ENCODE measurements at places on chromosomes 16 and 17. TPM values are rescaled to one million over a fixed set of nuclear protein-coding genes. Genes with fewer than 3 reads are reported as not detected.
A peak's percentile ranks its signal among the peaks of the same experiment; 100 is the strongest.

PDE6G gene
- total RNA-seq = not detected

GRAP gene
- 3.7 TPM for total RNA-seq

HS3ST3A1 gene
- total RNA-seq = 4.4 TPM

FBXW10B gene
- 0.69 TPM for total RNA-seq

COQ9 gene
- 79.2 TPM for total RNA-seq

SLC6A2 gene
- total RNA-seq = 0.89 TPM

PTX4 gene
- not detected for total RNA-seq

C17orf107 gene
- 4.7 TPM for total RNA-seq

PDIA2 gene
- total RNA-seq = 10.5 TPM

DNA sequence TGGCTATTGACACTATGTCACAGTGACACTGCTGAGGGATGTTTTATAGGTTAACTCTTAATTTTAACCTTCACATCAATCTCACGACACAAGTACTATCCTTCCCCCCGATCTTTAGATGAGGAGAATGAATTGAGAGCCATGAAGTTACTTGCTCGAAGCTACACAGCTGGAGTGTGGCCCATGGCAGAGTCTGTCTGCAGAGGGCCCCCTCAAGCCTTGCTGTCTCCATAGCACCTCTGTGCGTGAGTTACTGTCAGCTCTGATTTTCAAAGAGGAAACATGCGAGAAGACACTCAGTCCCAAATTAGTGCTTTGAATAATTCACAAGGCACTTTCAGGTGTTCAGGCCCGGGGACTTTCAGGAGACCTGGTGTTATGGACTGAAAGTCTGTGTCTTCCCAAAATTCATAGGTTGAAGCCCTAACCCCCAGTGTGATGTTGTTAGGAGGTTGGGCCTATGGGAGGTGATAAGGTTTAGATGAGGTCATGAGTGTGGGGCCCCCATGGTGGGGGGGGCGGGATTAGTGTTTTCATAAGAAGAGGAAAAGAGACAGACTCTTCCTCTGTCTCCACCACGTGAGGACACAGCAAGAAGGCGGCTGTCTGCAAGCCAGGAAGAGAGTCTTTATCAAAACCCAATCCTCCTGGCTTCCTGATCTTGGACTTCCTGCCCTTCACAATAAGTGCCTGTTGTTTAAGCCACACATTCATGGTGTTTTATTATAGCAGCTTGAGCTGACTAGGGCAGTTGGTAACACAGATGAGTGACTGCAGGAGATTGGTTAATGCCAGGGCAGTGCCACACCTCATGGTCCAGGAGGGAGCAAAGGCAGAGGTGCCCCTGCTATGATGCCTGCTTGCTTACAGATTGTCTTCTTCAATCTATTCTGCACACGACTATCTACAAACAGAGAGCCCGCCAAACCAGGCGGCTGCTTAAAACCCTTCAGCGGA lies 281.8 kb downstream of the HAPSTR1 start:
- no peak for DNase-seq

DNA sequence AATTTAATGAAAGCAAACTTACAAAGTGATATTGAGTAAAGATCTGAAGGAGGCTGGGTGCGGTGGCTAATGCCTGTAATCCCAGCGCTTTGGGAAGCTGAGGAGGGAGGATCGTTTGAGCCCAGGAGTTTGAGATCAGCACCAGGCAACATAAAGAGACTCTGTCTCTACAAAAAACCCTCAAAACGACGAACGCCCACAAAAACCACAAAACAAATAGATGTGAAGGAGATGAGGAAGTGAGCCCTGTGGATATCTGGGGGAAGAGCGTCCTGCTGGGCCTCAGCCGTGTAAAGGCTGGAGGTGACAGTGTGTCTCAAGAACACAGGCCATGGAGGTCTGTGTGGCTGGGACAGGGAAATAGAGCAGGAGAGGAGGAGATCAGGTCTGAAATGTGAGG lies 68.8 kb downstream of the ITFG1 start:
- DNase-seq = no peak

GRCh38 chr16:88597856-88598491 lies 27.8 kb downstream of the ZC3H18 start:
- no peak for DNase-seq

- DNase-seq = no peak
Observed at GRCh38 chr17:34447406-34447805, 84.4 kb upstream of the CCL1 start.

DNA sequence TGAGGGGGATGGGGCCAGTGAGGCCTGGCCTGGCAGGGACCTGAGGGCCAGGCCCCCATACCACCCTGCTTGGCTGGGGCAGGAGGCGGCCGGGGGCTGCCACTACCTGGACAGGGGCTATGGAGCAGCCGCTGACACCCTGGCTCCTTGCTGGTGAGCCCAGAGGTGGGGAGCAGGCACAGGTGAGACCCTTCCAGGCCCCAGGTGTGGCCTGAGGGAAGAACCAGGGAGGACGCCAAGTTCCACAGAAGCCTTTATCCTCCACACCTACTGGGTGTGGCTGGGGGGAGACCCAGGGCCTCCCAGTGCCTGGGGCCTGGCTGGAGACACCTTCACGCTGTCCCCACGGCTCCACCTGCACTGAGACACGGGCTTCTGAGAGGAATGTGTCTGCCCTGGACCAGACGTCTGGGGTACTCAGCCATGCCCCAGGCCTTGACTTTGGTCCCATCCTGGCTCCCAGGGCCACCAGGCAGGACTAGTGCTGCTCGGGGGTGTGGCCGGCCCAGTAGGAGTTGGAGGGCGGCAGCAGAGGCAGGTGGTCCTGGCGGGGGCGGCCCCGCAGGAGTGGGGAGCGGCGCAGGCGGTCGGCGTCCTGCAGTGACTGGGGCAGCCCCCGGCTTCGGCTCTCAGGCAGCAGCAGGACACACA lies 4.7 kb downstream of the SLC22A31 start:
- no peak for DNase-seq

DNA sequence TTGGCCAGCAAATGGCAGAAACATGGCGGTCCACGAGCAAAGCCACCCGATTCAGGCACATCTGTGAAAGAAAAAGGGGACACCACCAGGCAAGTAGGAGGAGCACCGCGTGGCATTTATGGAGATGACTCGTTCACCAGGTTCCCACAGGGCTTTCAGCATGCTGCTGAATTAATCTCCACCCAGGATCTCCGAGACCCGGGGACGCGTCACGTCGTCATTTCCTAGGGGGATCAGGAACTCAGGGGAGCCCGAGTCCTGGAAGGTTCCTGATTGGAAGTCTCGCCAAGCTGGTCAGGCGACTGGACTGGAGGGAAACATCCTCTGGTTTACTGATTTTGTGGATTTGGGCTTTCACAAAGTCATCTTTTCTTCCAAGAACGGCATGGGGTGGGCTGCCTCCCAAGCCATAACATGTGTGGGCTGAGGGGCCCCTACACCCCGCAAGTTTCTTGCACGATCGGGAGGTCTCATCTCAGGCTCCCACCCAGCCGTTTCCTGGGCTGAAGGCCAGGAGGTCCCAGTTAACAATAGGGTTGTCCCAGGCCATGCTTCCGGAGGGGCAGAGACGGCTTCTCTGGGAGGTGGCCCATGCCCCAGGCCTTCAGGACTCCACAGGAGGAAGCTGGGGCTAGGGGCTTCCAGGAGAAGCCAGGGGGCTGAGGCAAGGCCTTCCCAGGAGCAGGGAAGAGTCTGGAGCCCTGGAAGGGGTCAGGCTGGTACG lies 645 bp downstream of the DNAH17 start:
- DNase-seq = no peak

DNA sequence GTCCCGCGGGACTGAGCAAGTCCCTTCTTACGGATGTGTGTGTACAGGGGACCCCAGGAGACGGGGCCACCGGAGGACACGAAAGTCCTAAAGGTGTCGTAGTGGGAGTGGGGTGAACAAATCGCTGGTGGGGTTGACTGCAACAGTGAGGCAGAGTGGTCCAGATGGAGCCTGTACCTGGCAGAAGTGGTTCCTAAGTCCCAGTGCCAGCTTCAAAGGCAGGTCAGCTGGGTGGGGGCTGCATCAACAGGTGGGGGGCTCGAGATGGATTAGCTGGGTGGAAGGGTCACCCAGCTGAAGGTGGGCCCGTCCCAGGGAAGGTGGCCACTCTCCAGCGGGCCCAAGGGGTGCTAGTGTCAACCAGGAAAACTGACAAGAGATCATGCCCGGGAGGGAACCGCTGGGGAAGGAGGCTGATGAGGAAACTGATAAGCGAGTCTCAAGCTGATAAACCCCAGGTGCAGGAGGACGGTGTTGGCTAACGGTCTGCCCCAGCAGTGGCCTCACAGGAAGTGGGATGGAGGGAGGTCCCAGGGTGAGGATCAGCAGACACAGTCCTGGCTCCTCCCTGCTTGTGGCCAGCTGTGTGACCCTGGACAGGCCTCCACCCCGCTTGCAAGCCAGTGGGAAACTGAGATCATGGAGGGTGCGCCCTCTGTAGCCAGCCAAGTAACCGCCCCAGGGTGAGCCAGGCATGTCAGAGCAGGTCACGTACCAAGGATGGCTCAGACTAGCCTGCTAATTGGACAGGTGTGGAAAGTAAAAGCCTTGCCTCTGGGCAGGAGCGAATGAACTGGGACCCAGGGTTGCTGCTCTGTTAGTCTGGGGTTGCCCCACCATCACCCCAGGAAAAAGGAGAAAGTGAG lies 1.0 kb downstream of the ORAI3 start:
- DNase-seq = no peak

DNA sequence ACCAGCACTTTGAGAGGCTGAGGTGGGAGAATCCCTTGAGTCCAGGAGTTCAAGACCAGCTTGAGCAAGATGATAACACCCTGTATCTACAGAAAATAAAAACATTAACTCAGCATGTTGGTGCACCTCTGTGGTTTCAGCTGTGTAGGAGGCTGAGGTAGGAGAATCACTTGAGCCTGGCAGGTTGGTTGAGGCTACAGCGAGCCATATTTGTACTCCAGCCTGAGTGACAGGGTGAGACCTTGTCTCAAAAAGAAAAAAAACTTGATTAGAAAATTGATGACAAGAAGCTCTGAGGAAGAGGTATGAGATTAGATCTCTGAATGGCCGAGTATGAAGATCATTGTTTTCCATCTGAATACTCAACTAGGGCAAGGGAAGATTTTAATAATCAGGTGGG lies 31.0 kb downstream of the SCPEP1 start:
- no peak for DNase-seq

DNA sequence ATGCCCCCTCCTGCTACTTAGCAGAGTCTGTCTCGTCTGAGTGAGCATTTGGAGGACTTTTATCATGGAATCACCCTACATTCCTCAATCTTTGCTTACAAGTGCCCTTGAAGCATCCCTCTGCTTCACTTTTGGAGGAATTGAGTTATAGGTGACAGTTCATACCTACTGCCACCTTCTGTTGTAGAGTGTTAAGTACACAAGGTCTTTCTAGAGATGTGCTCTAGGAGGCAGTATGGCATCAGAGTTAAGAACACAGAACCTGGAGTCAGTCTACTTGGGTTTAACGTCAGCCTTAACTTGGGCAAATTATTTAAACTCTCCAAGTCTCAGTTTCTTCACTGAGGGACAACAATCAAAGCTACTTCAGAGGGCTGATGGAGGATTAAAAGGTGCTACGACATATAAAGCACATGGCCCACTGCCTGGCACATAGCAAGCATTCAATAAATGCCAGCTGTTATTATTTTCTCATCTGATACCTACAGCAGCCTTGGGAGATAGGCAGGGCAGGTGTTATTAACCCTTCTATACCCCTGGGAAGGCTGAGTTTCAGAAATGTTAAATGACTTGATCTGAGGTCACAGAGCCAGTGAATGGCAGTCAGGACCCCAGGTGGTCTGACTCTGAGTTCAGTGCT lies 62.2 kb downstream of the UTP18 start:
- no peak for DNase-seq

DNA sequence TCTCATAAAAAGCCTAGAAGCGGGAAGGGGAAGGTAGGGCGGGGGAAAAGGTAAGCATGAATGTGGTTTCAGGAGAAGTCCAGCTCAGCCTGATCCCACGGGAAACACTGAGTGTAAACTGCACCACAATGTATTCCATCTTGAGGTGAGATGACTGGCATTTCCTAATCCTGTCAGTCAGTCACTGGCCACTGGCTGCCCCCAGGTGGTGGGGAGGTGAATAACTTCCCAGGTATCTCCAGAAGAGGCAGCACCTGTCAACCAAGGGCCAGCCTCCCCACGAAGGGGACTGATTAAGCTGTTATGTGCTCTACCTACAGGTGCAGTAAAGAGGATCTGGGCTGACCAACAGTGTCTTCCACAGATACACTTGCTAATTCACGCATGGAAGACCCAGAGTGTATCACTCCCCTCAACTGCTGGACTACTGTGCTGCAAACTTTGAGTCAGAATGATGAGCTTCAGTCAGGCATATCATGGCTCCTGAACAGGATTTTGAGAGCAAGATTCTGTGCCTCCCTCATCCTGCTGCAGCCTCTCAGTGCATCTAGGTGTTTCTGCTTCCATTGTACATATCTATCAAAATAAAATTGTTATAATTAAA lies 108.5 kb upstream of the CCL2 start:
- no peak for DNase-seq

DNA sequence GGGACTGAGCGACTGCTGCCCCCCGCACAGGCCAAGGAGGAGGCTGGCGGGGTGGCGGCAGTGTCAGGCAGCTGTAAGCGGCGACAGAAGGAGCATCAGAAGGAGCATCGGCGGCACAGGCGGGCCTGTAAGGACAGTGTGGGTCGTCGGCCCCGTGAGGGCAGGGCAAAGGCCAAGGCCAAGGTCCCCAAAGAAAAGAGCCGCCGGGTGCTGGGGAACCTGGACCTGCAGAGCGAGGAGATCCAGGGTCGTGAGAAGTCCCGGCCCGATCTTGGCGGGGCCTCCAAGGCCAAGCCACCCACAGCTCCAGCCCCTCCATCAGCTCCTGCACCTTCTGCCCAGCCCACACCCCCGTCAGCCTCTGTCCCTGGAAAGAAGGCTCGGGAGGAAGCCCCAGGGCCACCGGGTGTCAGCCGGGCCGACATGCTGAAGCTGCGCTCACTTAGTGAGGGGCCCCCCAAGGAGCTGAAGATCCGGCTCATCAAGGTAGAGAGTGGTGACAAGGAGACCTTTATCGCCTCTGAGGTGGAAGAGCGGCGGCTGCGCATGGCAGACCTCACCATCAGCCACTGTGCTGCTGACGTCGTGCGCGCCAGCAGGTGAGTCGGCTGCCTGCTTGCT lies 5.6 kb upstream of the TMEM88 start:
- DNase-seq = no peak

- DNase-seq = peak; percentile 41
Observed at GRCh38 chr16:56632156-56632847, at the start of gene MT1M. Gene MT1M (plus strand): TSS chr16:56632659. CDS start chr16:56632732, 73 bp downstream.

- no peak for DNase-seq
Observed at GRCh38 chr17:49496183-49496866, 1.2 kb downstream of the NGFR start.

DNA sequence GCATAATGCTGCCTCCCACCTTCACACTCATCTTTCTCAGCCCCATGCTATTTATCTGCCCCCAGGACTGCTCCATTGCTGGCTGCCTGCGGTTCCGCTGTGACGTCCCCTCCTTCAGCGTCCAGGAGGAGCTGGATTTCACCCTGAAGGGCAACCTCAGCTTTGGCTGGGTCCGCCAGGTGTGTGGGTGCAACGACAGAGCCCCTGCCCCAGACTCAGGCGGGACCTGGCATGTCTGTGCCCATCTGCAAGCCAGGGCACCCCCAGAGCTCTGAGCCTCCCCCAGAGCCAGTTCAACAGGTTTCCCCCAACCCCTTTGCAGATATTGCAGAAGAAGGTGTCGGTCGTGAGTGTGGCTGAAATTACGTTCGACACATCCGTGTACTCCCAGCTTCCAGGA lies 12.9 kb upstream of the ITGAD start:
- DNase-seq = no peak

Measured in spinal cord (tissue), 10 donors.